ENCODE measurements at places on chromosomes 1 and 21.

DNA sequence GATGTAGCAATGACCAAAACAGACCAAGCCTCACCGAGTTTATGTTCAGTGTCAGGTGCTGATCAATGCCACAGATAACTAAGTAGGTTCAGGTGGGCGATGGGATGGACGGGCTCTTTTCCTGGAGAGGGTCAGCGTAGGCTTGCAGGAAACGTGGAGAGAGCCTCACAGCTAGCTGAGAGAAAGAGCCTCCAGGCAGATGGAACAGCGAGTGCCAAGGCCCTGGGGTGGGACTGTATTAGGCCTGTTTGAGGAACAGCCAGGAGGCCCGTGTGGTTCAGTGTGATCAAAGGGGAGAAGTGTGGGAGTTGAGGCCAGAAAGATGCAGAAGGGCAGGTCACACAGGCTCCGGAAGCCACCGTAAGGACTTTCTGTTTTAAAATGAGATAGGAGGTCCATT, 7.3 kb upstream of the UTS2 start:
- no peak for DNase-seq

GRCh38 chr1:23525558-23526250, 5.3 kb downstream of the E2F2 start:
- DNase-seq: peak; percentile 38

DNA sequence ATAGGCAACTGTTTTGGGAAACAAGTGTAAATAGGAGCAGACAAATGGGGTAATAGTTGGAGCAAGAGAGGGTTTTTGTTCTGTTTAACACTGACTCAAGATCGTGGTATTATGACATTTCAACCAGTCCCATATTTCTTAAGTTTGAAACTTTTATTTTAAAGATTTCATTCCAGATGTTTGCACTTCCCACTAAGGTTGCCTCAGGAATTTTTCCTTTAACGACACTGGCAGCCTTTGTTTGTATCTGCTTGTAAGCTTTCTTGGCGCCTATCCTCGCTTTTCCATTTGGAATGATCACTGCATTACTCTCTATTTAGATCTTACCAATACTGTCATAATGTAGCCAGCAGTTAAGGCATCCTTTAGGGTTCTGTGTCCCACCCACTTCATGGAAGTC, 67.7 kb downstream of the ALG6 start:
- DNase-seq: no peak

GRCh38 chr1:89633800-89634625, 1.1 kb downstream of the LRRC8C start:
- DNase-seq: peak; percentile 27

DNA sequence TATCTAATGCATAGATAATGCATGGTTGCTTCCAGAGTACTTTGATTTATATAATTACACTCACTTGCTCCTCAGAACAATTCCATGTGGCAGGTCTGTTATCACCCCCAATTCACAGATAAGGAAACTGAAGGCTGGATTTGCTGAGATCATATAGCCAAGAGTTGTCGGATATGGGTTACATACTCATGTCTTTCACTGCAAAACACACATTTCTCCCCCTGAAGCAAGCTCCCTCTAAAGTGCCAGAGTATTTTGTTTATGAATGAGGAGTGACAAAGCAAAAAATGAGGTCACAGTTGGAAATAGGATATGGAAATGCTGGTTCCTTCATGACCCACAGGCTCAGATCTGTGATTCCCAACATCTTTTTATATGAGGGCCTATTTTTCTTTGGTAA, 134.2 kb downstream of the ROR1 start:
- DNase-seq: no peak

- DNase-seq: no peak
These were observed 147.4 kb upstream of the NRIP1 start for GRCh38 chr21:15212206-15212605.

- DNase-seq: no peak
These were observed 1.1 kb downstream of the USP48 start for GRCh38 chr1:21781815-21782348.

GRCh38 chr1:4177425-4178150, 277.5 kb upstream of the C1orf174 start:
- DNase-seq: no peak

DNA sequence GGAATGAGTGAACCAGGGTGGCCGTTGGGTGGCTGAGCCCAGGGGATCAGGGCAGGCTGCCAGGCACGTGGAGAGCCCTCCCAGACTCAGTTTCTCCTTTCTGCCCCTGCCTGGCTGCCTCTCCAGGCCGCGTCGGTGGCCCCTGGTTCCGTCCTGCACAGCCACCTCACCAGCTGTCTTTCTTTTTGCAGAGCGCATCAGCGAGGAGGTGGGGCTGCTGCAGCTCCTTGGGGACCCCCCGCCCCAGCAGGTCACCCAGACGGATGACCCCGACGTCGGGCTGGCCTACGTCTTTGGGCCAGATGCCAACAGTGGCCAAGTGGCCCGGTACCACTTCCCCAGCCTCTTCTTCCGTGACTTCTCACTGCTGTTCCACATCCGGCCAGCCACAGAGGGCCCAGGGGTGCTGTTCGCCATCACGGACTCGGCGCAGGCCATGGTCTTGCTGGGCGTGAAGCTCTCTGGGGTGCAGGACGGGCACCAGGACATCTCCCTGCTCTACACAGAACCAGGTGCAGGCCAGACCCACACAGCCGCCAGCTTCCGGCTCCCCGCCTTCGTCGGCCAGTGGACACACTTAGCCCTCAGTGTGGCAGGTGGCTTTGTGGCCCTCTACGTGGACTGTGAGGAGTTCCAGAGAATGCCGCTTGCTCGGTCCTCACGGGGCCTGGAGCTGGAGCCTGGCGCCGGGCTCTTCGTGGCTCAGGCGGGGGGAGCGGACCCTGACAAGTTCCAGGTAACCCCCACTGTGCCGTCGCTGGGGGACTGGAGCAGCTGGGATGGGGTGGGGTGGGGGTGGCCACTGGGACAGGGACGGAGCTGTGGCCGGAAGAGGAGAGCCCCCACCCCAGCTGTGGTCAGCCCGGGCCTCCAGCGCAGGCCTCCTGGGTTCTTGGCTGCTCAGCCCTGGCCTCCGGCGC, 63.3 kb downstream of the COL18A1 start:
- DNase-seq: no peak

GRCh38 chr1:202362212-202362611, 13.7 kb downstream of the PPP1R12B start:
- DNase-seq: no peak

- DNase-seq: peak; percentile 21
These were observed 108.3 kb downstream of the HIVEP3 start for GRCh38 chr1:41810446-41810845.

DNA sequence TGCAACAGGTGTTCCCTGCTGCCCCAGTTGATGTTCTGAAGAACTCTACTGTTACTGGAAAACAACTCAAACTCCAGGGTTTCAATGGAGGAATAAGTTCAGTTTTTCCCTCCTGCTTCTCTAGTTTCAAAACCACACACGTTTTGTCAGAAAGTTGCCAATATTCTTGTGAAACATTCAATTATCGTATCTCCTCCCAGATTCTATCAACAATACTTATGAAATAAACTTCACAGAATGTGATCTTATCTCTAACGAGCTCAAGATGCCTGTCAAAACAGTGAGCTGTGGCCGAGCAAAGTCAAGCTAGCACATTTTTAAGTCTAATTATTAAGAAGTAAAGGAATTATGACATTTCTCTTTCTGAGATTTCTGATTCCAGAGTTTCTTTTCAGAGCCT, 4.7 kb downstream of the OR2B11 start:
- no peak for DNase-seq

DNA sequence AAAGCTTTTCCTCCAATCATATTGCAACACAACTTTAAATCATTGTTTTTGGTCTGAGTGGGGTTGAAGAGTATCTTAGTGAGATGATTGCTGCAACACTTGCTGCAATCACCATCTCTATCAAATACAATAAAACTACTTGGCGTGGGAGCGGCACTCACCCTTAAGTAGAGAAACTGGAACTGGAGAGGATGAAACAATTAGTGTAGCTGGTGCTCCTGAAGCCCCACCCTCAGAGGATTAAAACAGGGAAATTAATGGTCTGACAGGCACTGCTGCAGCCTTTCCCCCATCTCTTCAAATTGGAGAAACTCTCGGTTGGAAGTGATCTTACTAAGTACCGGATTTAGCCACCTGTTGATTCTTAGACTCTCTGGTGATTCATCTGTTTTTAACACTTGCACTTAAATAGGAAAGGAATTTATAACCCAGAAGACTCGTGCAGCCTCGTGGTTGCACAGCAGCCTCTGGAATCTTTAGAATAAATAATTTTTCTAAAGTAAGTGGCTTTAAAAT, 80.5 kb upstream of the KIF26B start:
- DNase-seq: no peak

GRCh38 chr1:21774835-21775549, 8.0 kb downstream of the USP48 start:
- DNase-seq: no peak

GRCh38 chr1:55584526-55585401, 369.6 kb upstream of the USP24 start:
- no peak for DNase-seq

DNA sequence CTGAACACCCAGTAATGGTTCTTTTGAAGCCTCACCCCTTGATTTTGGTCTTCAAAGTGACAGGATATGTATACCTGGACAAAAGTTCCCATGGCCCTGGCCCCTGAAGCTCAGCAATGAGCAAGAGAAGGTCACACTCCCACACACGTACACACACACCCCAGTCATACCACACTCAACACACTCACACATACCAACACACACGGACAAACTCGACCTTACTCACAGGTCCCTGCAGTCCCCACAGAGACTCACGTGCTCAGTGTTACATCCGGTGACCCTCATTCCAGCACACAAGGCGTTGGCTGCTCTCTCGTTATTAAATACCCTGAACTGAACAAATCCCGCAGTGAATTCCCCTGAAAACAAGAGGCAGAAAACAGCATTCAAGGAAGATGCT, 5.9 kb downstream of the ITLN1 start:
- DNase-seq: no peak

DNA sequence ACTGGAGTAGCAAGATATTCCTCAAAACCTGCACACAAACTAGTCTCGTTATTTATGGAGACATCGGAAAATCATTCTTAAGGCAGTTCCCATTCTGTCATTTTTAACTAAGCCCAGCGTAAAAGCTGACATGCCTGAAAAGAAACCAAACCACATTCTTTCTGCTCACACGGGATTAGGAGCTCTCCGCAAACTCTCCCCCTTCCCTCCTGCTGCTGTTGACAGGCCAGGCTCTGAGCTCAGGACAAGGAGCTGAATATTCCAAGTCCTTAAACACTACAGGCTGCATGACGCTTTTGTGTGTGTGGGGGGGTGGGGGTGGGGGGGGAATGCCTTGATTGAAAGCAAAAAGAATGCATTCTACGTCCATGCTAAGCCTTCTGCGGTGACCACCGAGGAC, 5.2 kb downstream of the OLIG1 start:
- no peak for DNase-seq

GRCh38 chr1:33736496-33736895, 127.4 kb upstream of the HMGB4 start:
- no peak for DNase-seq

DNA sequence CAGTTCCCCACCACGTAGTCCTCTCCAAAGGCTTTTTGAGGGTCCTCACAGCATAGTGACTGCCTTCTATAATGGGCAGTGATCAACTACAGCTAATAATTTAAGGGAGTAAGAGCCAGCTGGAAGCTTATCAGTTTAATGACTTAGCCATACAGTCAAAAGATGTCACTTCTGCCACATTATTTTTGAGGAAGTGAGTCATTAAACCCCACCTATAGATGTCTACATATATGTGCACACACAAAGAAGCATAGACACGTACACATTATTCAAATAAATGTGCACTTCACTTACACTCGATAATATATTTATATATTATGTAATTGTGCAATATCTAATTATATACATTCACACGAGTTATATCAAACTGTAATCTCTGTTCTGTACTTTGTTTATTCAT, 1704.7 kb downstream of the KCNT2 start:
- no peak for DNase-seq

All from CD4-positive, alpha-beta T cell treated with Interleukin-6 at 100 ng/mL for 8 hours (primary cell).